ENCODE measurements at places on chromosomes 2 and 18.

- peak; percentile 74 for DNase-seq
- peak within 1 kb of the TSS; percentile 98 for H3K27ac ChIP-seq
- H3K4me3 ChIP-seq, result peak within 1 kb of the TSS; percentile 58
- no peaks in the 10 kb centered on the region for H3K27me3 ChIP-seq
- H3K4me1 ChIP-seq, result peaks cover 53% of the 10 kb centered on the region
Observed at GRCh38 chr2:64019083-64019974, at the start of gene VPS54. TSS of gene VPS54 (minus strand) at chr2:64019428. CDS start at chr2:63983999, 35,429 bp downstream.

GRCh38 chr2:209005371-209005770, 418.5 kb upstream of the MAP2 start:
- H3K36me3 ChIP-seq, result no peaks in the 10 kb centered on the region
- DNase-seq, result no peak
- no peaks in the 10 kb centered on the region for H3K4me1 ChIP-seq
- no peak overlapping the region for H3K4me3 ChIP-seq

GRCh38 chr18:39260565-39260964, 1695.0 kb upstream of the CELF4 start:
- no peak overlapping the region for H3K4me3 ChIP-seq
- H3K4me1 ChIP-seq, result no peaks in the 10 kb centered on the region
- H3K27me3 ChIP-seq, result no peaks in the 10 kb centered on the region
- H3K27ac ChIP-seq, result no peak overlapping the region
- H3K36me3 ChIP-seq, result no peaks in the 10 kb centered on the region

DNA sequence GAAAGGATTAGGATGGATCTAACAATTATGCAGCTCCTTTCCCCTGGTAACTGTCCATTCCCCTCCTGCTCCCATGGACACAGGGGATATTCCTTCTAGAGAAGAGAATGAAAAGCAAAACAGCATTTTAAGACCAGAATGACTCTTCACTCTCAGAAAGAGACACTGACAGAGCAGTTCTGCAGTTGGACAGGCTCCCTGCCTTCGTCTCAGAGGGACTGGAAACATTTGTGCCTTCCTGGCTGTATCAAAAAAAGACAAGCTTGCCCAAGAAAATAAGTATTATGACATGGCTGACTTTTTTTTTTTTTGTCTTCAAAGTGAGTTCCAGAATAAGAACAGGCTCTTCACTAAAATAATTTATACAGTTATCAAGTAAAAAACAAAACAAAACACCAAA, 9.5 kb downstream of the PID1 start:
- no peak for DNase-seq
- H3K4me3 ChIP-seq, result no peak overlapping the region
- H3K36me3 ChIP-seq, result peaks cover 14% of the 10 kb centered on the region
- no peak overlapping the region for H3K27ac ChIP-seq

DNA sequence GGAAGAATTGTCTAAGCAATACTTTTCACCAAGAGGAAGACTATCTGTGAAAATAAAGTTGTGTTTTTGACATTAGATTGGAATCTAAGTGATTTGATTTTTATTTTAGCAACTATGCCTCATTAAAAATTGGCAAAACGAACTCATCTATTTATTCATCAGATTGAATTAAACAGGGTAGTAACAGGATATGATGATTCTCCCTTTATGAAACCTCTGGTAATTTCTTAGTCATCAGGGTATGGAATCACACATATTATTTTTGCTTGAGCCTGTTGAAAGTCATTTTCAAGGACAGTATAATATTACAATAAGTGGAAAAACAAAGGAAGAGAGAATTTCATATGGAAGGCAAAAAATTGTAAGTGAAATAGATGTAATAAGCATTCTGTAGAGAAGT, 22.0 kb downstream of the ZNF804A start:
- H3K36me3 ChIP-seq, result no peaks in the 10 kb centered on the region
- no peak overlapping the region for H3K27ac ChIP-seq
- no peak for DNase-seq
- H3K4me3 ChIP-seq, result no peak overlapping the region

DNA sequence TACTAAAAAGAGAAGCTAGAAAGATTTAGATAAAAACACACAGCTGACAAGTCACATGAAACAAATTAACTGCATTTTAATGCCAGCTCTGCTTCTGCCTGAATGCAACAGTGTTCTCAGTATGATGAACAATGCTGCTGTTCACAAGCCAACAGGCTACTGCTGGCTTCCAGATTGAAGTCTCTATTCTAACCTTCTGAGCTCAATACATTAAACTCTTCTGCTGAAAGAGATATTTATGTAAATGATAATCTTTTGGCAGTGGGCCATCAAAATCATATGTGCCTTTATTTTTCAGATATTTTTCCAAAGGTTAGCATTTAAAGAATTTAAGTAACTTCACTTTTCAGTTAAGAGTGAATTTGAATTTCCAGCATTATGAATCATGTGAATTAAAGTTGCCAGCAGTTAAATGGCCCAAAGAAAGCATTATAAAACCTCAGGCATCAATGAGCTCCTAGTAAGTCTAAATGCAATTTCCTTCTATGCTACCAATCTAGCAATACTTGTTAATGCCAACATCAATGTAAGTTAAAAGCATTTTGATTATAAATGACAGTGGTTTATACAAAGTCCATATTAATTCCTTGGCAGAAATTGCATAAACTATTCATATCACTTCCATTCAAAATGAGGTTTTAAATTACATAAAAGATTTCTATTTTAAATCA, 72.4 kb downstream of the ID2 start:
- no peak overlapping the region for H3K4me3 ChIP-seq
- peak; percentile 32 for DNase-seq
- no peaks in the 10 kb centered on the region for H3K27me3 ChIP-seq

- no peak overlapping the region for H3K4me3 ChIP-seq
- no peak overlapping the region for H3K27ac ChIP-seq
- H3K36me3 ChIP-seq, result no peaks in the 10 kb centered on the region
- H3K27me3 ChIP-seq, result no peaks in the 10 kb centered on the region
Observed at GRCh38 chr2:160076914-160077313, 14.5 kb upstream of the PLA2R1 start.

DNA sequence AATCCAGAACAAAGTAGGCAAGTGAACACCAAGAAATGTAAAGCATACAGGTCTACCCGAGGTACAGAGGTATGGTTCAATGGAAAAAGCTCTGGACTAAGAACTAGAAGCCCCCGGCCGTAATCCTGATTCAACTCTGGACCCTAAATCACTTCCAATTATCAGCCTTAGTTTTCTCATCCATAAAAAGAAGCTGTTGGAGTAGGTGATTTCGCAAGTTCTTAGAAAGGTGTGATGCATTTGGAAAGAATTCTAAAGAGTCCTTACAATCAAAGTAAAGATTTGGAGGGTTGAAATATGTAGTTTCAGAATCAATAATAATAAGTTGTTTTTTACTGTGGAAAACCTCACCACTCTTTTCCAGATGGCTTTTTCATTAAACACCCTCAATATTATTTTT, 622.1 kb upstream of the ID2 start:
- no peaks in the 10 kb centered on the region for H3K4me1 ChIP-seq
- no peaks in the 10 kb centered on the region for H3K36me3 ChIP-seq
- no peak overlapping the region for H3K4me3 ChIP-seq
- H3K27ac ChIP-seq, result no peak overlapping the region
- no peaks in the 10 kb centered on the region for H3K27me3 ChIP-seq
- no peak for DNase-seq

- H3K4me3 ChIP-seq, result no peak overlapping the region
- H3K27me3 ChIP-seq, result no peaks in the 10 kb centered on the region
- peaks cover 69% of the 10 kb centered on the region for H3K36me3 ChIP-seq
- no peak overlapping the region for H3K27ac ChIP-seq
- DNase-seq, result no peak
Observed at GRCh38 chr2:216465579-216466195, 33.0 kb upstream of the RPL37A start.

GRCh38 chr2:127575185-127575765, 39.8 kb downstream of the MYO7B start:
- no peaks in the 10 kb centered on the region for H3K36me3 ChIP-seq
- no peaks in the 10 kb centered on the region for H3K4me1 ChIP-seq
- no peak overlapping the region for H3K27ac ChIP-seq
- no peak overlapping the region for H3K4me3 ChIP-seq

DNA sequence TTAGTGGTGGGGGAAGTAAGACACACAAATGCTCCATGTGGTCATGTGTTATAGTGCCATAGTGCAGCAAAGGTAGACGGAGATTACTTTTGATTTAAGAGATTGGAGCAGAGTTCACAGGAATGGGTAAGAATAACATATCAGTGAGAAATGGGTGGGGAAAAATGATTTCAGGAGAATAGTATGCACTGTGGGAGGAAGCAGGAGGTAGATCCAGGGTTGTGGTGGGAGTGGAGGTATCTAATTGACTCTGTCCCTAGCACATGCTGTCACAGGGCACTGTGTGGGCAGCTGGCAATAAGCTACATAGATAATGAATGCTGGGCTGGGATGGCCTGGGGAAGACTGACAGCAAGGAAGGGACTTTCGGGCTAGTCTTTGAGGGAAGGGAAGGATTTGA, 65.3 kb downstream of the STAT1 start:
- no peaks in the 10 kb centered on the region for H3K27me3 ChIP-seq
- no peak overlapping the region for H3K4me3 ChIP-seq

GRCh38 chr2:48235076-48235475, 294.9 kb upstream of the STON1 start:
- H3K4me1 ChIP-seq, result no peaks in the 10 kb centered on the region
- no peaks in the 10 kb centered on the region for H3K36me3 ChIP-seq
- no peak overlapping the region for H3K4me3 ChIP-seq
- no peak for DNase-seq
- no peak overlapping the region for H3K27ac ChIP-seq
- no peaks in the 10 kb centered on the region for H3K27me3 ChIP-seq

DNA sequence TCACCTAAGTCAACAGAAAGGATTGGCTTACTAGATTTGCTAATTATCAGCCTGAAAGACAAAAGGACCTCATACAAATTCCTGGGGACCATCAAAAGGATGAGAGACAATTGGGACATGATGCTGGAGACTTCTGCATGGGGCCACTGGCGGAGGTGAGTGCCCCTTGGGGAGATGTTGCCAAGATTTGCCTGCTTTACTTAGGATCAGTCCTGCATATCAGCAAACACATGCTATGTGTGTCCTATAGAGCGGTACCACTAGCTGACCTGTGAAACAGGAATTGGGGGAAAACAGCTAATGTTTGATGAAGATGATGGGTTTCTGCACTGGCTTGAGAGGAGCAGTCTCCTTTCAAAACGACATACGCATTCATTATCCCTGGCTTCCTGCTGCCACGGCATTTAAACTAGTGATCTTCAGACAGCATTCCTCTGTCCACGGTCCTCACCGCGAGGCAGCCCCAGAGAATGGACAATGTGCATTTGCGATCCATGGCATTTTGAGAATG, 104.2 kb downstream of the TGIF1 start:
- no peaks in the 10 kb centered on the region for H3K27me3 ChIP-seq
- H3K4me3 ChIP-seq, result no peak overlapping the region
- no peaks in the 10 kb centered on the region for H3K36me3 ChIP-seq
- H3K27ac ChIP-seq, result no peak overlapping the region

GRCh38 chr2:126655051-126655450, 907 bp upstream of the GYPC start:
- H3K4me1 ChIP-seq, result peaks cover 61% of the 10 kb centered on the region
- H3K27me3 ChIP-seq, result peaks cover 12% of the 10 kb centered on the region
- DNase-seq, result no peak
- H3K36me3 ChIP-seq, result no peaks in the 10 kb centered on the region

DNA sequence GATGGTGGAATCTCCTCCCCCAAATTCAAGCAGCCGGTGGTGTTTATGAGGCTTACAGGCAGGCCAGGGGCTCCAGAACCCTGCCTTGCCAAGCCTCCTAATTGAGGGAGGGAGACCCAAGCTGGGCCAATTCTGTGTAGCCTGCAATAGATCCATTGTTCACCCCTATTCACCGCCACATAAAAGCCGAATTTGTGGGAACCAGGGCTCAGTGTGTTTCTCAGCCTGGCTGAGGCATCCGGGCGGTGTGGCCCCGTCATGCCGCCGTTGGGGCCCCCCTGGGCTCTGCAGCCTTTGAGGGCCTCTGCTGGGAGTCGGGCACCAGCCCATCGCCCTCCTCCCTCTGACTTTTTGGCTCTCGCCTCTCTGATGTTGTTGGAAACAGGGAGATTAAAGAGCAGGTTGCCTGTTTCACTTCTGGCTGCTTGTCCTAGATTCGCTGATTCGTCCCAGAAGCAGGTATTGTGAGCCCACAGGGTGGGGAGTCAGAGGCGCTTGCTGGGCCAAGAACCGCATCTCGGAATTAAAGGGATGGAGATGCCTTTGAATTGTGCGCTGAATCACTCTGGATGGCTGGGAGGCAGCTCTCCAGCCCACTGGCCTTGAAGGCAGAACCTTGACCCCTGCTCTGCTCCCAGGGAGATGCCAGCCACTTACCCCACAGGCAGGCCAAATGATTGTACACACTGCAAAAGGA, 14.7 kb upstream of the OTOS start:
- no peaks in the 10 kb centered on the region for H3K36me3 ChIP-seq
- H3K4me3 ChIP-seq, result no peak overlapping the region
- H3K27me3 ChIP-seq, result peaks cover 35% of the 10 kb centered on the region
- H3K27ac ChIP-seq, result no peak overlapping the region
- no peak for DNase-seq

DNA sequence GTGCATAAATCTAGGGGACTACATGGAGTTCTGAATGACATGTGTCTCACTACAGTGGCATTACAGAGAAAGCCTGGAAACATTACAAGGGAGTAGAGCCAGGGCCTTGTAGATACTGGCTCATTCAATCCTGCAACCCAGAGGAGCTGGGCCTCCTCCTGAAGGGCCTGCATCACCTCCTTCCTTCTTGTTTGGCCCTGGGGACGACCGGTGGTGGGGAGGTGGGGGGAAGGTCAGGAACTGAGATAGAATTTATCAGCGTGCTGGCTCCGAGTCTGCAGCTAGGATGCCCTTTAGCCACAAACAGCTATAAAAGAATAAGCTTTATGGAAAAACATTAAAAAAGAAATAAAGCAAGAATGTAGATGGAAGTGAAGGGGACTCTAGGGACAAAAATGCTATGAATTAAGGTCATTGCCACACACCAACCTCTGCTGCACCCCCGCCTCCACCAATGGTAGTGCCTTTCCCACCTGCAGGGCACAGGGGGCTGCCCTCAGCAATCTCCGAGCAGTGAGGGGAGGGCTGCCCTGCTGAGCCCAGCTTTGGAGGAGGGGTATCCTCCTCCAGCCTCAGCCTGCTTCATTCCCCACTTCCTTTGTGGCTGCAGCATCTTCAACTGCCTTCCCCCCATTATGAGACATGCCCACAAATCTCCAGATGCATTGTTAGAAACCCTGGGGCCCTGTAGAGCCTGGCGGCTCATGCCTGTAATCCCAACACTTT, 149.0 kb downstream of the MSH2 start:
- H3K4me1 ChIP-seq, result no peaks in the 10 kb centered on the region
- H3K4me3 ChIP-seq, result no peak overlapping the region
- no peak overlapping the region for H3K27ac ChIP-seq
- no peaks in the 10 kb centered on the region for H3K36me3 ChIP-seq
- no peaks in the 10 kb centered on the region for H3K27me3 ChIP-seq

- no peaks in the 10 kb centered on the region for H3K36me3 ChIP-seq
- H3K27me3 ChIP-seq, result no peaks in the 10 kb centered on the region
- H3K4me1 ChIP-seq, result peaks cover 27% of the 10 kb centered on the region
- no peak overlapping the region for H3K4me3 ChIP-seq
- peak overlapping the region; percentile 70 for H3K27ac ChIP-seq
Observed at GRCh38 chr2:118123561-118124232, 35.4 kb downstream of the INSIG2 start.

- no peaks in the 10 kb centered on the region for H3K27me3 ChIP-seq
- no peak for DNase-seq
- no peaks in the 10 kb centered on the region for H3K36me3 ChIP-seq
- H3K27ac ChIP-seq, result no peak overlapping the region
Observed at GRCh38 chr18:61643884-61644647, 248.7 kb downstream of the RNF152 start.

- no peaks in the 10 kb centered on the region for H3K27me3 ChIP-seq
- H3K36me3 ChIP-seq, result no peaks in the 10 kb centered on the region
- no peak for DNase-seq
- H3K27ac ChIP-seq, result peak overlapping the region; percentile 34
- H3K4me3 ChIP-seq, result peak overlapping the region; percentile 93
Observed at GRCh38 chr18:59359576-59359952, 499 bp upstream of the LMAN1 start.

All from left lung (tissue), 14 donors.